Activated T-helper 1 cell treated with anti-CD3 and anti-CD28 coated beads, Interleukin-12 subunit alpha, Interleukin-12 subunit beta, Interleukin-2, Interleukin-4 antibody, amounts not matched to agents 30 ng/mL and 10 ng/mL and 1 ng/mL, durations not matched to agents 14 hours and 24 hours and 36 hours (primary cell): ENCODE measurements at places on chromosomes 3 and 15.

GRCh38 chr15:77436822-77437221, 16.1 kb downstream of the HMG20A start:
- DNase-seq = no peak

GRCh38 chr3:194577986-194578905, 55.0 kb downstream of the TMEM44 start:
- DNase-seq = no peak

DNA sequence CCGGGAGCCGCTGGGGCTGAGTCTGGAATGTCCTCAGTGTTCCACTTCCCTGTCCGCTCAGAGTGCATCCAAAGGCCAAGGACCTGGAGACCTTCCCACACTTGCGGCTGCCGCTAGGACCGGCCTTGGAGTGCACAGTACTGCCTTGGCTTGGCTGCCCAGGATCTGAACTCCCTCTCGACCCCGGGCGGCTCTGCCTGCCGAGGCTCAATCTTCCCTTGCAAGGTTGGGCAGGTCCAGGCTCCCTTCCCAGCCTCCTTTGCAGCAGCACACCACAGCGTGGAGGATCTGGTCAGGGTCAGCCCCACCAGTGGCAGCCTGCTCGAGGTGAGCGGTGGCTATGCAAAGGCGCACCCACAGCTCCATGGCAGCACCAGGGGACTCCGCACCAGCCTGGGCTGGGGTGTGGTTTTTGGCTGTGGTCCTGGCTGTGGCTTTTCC, 69.2 kb downstream of the PLXNA1 start:
- no peak for DNase-seq

- no peak for DNase-seq
Observed at GRCh38 chr3:78845605-78846004, 922.2 kb downstream of the ROBO1 start.

DNA sequence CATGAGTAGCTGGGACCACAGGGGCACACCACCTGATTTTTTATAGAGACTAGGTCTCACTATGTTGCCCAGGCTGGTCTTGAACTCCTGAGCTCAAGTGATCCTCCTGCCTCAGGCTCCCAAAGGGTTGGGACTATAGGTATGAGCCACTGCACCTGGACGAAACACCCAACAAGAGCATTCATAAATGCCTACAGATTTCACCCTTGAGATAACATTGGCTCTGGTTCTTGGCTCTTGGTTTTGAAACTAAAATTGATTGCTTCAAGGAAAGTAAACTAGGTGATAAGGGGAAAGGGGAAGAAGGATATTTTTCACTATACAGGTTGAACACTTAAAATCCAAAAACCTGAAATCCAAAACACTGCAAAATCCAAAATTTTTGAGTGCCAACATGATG, 10.3 kb downstream of the AP3S2 start:
- DNase-seq = no peak

DNA sequence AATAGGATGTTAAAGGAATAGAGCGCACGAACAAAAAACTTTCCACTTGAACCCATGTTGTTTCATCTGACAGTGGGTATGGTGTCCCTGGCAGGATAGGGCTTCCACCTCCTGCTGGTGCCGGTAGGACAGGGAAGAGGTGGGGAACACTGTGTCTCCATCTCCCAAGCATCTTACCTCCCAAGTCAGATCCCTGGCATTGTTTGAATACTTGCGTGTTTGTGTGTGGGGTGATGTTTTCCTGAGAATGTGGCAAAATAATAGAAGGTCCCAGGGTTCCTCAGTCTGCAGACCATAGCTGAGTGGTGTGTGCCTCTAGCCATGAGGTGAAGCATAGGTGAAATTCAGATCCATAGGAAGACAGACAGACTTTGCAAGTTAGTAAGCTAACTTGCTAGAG, 119.4 kb downstream of the IGF1R start:
- no peak for DNase-seq

GRCh38 chr3:123667784-123668183, 82.9 kb upstream of the HACD2 start:
- no peak for DNase-seq

- DNase-seq = no peak
Observed at GRCh38 chr3:182596676-182597410, 196.5 kb upstream of the ATP11B start.

- no peak for DNase-seq
Observed at GRCh38 chr3:25486932-25487331, 58.9 kb downstream of the RARB start.

GRCh38 chr3:154224366-154224765, 99.9 kb downstream of the DHX36 start:
- DNase-seq = no peak

- no peak for DNase-seq
Observed at GRCh38 chr3:27560484-27561056, 76.4 kb upstream of the SLC4A7 start.

DNA sequence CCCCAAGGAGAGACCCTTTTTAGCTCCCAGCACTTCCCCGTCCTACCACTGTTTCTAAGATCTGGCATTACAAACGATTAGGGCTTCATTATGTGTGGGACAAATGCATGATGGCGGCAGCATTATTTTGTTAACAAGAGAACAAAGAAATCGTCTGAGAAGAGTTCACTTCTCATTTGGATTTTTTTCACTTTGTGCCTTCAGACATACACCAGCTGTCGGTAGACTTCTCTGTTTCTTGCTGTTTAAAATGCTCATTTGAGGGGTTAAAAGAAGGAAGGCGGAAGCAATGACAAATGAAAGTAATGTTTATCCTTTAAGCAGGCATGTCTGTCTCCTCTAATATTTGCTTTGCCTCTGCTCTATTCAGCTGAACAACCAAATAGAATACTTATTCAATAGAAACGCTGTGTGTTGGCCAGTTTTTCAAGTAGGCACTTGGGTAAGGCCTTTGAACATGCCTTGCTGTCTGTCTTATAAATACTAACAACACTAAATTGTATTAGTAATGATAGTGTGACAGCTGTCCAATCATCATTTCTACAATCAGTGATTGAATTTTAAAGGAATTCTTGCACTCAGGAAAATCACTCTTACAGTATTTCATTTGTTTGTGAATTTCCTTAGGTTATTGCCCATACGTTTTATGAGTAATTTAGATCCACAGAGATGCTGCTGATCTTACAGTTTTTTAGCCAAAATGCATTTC, 382.4 kb downstream of the IL5RA start:
- no peak for DNase-seq

DNA sequence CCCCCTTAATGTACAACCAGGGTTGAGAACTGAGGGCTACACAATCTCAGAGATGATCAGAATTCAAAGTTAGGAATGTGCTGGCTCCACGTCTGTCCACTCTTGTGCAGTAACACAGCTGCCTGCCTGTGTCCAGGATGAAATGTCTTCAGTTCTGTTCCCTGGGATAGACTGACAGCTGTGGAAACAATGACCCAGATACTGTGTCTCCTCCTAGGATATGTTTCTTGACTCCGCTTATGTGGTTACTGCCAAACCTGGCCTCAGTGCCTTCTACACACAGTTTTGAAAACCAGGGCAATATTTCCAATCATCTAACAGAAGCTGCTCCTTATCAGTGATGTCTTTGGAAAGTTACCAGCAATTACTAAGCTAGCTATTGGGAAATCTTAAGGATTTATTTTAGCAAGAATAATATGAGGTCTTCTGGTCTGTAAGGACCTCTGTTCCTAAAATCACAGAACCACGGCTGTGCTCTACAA, 67.6 kb downstream of the NOX5 start:
- no peak for DNase-seq

DNA sequence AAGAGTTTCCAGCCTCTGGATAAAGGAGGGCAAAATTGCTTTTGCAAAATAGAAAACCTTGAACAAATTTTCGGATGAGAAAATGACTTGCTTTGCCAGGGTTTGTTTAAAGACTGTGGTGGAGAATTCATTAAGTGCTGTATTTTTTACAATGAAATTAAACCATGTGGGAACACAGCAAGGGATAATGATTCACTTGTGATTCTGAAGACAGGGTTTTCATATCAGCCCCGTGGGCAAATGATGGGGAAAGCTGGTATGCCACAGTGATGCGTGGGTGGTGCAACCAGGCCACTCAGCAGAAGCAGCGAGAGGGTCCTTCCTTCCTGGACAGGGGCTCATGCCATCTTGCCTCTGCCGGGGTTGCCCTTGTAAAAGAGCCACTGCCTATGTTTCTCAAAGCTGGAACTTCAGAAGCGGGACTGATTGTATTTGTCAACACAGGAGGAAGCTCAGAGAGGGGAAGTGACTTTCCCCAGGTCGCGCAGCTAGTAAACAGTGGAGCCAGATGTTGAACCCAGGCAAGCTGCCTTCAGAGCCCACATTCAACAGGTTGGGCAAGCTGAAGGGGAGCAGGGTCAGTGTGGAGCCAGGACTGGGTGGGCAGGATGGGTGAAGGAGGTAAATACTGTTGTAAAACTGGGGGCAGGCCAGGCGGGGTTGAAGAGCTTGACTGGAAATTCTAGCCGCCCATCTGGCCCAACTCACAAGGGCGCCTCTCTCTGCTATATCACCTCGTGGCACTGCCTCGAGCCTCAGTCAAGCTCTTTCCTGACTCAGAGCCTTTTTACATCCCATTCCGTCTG, 79.1 kb downstream of the TOP2B start:
- DNase-seq = no peak

GRCh38 chr3:102400766-102401165, 34.0 kb upstream of the ZPLD1 start:
- DNase-seq = no peak

DNA sequence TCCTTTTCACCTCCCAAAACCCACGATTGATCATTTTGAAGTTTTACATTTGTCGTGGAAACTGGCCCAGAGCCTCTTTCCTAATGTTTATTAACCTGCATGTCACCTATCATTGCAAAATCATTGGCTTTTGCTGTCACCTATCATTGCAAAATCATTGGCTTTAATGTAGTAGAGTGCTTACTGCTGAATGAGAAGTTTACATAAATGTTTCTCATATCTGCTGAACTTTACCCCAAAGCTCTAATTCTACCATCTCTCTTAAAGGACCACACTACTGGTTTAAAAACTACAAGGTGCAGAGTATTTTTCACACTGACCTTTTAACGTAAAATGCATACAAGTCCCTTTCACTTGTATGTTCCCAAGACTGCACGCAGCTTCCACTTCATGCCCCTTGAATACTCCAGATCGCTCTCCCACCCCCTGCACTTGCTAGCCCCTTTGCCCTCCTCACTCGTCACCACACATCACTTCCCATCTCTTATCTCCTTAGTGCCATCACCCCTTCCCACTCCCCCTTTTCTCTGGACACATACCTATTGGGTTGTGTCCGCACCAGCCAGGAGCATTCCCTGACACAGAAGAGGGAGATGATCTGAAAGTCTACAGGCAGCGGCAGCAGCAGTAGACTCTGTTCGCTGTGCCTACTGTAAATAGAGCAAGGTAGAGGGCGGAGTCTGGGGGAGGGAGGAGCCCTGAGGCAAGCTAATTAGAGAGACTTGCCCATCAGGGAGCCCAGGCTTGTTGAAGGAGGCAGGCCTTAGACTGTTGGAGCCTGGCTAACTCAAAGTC, 30.2 kb upstream of the ATOSA start:
- DNase-seq = no peak

DNA sequence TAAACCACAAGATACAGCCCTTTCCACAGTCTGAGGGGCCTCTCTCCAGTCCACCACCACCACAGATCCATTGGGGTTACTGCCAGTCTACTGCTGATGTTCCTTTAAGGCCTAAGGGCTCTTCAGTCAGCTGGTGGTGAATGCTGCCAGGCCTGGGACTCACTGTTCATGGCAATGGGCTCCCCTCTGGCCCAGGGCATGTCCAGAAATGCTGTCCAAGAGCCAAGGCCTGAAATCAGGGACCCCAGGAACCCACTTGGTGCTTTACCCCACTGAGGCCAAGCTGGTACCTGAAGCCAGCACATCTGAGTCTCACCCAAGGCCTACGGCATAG, 128.6 kb upstream of the CBLB start:
- no peak for DNase-seq

GRCh38 chr3:57755368-57755675, 787 bp upstream of the SLMAP start:
- no peak for DNase-seq

DNA sequence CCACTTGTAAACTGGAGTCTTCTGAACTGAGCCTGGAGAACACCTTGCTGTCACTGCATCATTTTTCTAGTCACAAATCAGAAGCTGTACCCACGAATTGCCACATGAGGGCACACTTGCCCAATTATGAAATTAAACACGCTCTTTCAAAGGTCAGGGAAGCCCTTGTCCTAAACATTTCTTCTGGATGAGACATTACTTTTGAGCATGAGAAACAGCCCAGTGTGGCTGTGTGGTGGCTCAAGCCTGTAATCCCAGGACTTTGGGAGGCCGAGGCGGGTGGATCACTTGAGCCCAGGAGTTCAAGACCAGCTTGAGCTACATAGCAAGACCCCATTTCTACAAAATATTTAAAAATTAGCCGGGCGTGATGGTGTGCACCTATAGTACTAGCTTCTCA, 27.5 kb upstream of the CFAP161 start:
- DNase-seq = peak; percentile 24

GRCh38 chr15:63474810-63475316, 29.5 kb upstream of the USP3 start:
- no peak for DNase-seq

- no peak for DNase-seq
Observed at GRCh38 chr3:5442786-5443138, 255.3 kb downstream of the EDEM1 start.

- no peak for DNase-seq
Observed at GRCh38 chr3:46996689-46997452, 17.4 kb downstream of the NBEAL2 start.

DNA sequence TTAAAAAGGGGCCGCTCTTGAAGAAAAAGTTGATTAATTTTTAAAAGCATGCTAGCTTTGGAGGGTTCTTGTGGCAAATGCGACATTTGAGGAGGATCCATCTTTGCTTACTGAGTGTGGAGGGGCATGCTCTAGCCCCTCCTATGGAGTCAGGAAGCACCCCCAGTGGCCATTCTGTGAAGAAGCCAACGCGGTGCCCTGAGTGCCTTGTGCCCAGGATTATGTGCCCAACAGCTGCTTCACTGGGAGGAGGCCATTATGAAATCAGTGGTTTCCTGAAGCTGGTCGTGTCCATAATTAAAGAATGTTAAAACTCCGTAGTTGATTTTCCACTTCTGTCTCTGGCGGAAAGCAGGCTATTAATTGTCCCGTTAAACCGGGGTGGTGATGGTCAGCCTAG, 69.1 kb upstream of the TNFAIP8L3 start:
- DNase-seq = no peak
